ENCODE measurements at places on chromosomes 16 and 17. TPM values are rescaled to one million over a fixed set of nuclear protein-coding genes. Genes with fewer than 3 reads are reported as not detected.

- no peak for DNase-seq
Observed at GRCh38 chr16:66741169-66741900, 10.1 kb downstream of the DYNC1LI2 start.

The RHBDL3 gene
- total RNA-seq, result 0.19 TPM

The HNF1B gene
- total RNA-seq, result 0.05 TPM

GRCh38 chr17:77577491-77577890 is 381.0 kb upstream of the TNRC6C start:
- no peak for DNase-seq

GRCh38 chr16:59179446-59180082 is 445.4 kb upstream of the GOT2 start:
- no peak for DNase-seq

GRCh38 chr17:303168-303567 is 49.4 kb downstream of the RPH3AL start:
- DNase-seq, result no peak

The LRRC37A gene
- total RNA-seq, result 3.3 TPM

DNA sequence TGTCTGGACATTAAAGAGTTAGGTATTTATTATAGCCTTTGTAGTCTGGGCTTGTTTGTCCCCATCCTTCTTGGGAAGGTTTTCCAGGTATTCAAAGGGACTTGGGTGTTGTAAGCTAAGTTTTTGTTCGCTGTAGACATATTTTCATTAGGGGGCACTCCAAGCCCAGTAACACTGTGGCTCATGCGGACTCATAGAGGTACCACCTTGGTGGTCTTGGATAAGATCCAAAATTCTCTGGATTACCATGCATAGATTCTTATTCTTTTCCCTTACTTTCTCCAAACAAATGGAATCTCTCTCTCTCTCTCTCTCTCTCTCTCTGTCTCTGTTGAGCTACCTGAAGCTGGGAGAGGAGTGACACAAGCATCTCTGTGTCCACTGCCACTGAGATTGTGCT is 48.9 kb downstream of the ERCC4 start:
- no peak for DNase-seq

The CCL13 gene
- 22.0 TPM for total RNA-seq

The CASKIN2 gene
- total RNA-seq, result 1.0 TPM

- DNase-seq, result peak; percentile 59
Observed at GRCh38 chr16:50265260-50265659, 1.1 kb upstream of the ADCY7 start.

The TEX19 gene
- total RNA-seq, result 0.57 TPM

DNA sequence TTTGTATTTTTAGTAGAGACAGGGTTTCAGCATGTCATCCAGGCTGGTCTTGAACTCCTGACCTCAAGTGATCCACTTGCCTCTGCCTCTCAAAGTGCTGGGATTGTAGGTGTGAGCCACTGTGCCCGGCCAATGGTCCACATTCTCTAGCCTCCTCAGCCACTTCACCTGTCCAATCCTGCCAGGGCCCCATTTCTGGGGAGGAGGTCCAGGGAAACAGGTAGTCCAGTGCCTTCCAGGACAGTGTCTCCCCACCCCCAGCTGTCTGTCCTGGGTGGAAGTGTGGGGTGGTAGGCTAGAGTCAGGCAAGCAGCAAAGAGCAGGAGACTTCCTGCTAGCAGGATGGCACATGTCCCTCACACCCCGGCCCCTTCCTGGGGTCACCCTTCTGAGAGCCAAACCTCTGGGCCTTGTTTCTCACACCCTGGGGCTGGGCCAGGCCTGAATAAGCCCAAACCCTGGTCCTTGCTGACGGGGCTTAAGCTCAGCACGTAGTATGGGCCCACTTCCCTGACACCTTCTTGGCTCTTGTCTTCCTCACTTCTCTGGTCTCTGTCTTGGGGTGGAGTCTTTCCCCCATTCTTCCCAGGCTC is 5.0 kb downstream of the FHOD1 start:
- no peak for DNase-seq

- no peak for DNase-seq
Observed at GRCh38 chr17:41009301-41009760, 403 bp upstream of the KRTAP3-1 start.

DNA sequence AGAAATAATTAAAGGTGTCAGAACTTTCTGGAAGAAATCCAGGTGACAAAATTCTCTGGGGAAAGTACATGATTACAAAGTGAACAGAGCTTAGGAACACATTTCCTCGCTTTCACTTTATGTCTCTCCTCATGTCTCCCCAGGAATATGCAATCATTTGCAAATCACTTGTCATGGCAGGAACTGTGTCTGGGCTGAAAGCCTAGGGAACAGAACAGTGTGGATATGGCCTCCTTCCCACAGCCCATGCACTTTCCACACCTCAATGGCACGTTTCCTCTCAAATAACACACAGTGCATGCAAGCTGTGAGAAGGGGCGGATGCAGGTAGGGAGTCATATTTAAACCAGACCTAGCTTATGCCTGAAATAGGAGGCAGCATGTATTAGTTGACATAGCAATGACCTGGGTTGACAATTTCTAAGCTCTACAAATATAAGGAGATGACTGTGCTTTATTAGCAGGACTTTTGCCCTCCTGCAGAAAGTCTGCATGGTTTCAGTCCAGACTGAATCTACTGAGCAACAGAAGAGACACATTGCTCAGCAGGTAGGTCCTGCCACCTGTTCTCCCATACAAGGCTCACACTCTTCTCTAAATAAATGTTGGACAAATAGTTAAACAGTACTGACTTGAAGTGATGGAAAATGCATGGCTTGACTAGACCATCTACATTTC is 236.0 kb upstream of the ELAC2 start:
- DNase-seq, result no peak

GRCh38 chr17:78665387-78665951 is 88.3 kb upstream of the DNAH17 start:
- DNase-seq, result no peak

DNA sequence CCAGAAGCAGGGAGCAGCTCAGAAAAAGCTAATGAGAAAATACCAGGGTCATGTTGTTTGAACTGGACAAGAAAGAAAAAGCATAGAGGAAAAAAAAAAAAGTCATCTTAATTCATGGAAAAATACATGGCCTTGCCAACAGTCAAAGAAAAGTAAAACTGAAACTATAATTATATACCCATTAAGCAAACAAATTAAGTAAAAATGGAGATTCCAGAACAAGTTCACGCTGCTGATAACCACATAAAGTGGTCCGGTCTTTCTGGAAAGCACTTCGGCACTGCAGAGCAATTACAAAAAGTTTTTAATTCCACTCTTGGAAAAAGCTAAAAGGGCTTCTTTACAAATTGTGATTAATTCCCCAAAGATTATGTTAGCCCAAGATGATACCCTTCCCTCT is 12.4 kb upstream of the P2RX5 start:
- DNase-seq, result no peak

- DNase-seq, result no peak
Observed at GRCh38 chr16:66541388-66542355, 8.2 kb downstream of the TK2 start.

DNA sequence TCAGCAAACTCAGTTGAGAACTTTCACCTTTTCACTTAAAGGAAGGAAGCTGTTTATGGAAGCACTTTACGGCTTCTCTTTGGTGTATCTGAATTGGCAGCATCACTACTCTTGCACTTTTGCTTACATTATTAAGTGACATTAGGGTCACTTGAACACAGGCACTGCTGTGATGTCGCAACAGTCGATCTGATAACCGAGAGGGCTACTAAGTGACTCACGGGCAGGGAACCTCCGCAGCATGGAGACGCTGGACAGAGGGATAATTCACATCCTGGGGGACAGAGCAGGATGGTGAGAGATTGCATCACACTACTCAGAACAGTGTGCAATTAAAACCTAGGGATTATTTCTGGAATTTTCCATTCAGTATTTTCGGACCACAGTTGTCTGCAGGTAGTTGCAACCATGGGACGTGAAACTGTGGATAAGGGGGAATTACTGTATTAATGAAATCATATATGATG is 56.5 kb downstream of the DNAH2 start:
- no peak for DNase-seq

The CES1 gene
- total RNA-seq, result 2.1 TPM

- DNase-seq, result no peak
Observed at GRCh38 chr16:16850274-16850673, 471.3 kb downstream of the NPIPA7 start.

DNA sequence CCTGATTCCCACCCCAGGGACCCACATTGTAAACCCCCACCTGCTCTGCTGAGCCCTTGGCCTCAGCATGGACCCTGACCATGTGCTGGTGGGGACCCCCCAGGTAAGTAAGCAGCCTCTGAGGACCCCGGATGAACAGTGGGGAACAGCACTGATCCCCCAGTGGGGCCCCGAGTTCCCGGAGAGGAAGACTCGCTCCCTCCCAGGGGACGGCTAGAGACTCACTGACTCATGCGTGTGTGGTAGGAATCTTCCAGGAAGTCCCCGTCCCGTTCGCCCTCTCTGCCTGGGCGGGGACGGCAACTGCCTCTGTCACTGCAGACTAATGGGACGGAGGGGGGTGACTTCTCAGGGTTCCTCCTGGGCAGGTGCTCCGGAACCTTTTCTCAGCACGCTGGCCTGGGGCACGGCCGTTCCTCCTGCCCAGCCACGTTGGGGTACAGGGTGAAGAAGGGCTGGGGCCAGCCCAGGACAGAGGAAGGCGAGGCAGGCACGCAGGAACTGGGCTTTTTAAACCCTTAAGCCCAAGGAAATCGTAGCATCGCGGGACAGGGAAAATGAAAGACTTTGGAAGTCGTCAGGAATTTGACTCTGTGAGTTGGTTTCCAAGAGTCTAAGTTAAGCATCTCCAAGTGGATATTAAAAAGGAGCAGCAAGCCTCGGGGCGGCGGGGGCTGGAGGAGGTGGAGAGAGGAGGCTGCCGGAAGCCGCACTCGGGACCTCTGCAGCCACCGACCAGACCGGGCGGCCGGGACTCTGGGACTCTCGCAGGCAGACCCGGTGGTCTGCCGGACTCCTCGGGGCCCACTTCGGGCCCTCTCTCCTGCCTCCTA is 178.7 kb downstream of the SEC14L1 start:
- DNase-seq, result no peak

DNA sequence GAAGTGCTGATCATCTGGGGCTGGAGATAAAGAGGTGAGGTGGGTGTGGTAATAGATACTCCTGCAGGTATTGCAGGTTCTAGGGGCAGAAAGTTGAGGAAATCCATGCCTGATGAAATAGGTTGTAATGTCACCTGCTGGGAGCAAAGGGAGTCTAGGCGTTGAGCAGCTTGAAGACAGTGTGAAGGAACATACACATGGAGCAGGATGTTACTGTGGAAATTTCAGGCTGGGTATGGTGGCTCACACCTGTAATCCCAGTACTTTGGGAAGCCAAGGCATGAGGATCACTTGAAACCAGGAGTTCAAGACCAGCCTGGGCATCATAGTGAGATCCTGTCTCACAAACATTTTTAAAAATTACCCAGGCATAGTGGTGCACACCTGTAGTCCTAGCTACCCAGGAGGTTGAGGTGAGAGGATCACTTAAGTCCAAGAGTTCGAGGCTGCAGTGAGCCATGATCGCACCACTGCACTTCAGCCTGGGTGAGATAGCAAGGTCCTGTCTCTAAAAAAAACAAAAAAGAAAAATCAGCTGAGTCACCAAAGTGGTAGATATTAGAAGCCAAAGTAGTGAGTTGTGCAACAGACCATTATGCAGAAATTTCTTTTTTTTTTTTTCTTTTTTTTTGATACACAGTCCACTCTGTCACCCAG is 9.1 kb upstream of the CRYBA1 start:
- no peak for DNase-seq

- no peak for DNase-seq
Observed at GRCh38 chr17:10739386-10739785, 9.6 kb upstream of the TMEM220 start.

Data from thymus (tissue), 14 donors.